ENCODE measurements at places on chromosomes 2 and 18.

- no peak for DNase-seq
These were observed 62.4 kb upstream of the MMADHC start for GRCh38 chr2:149650006-149650405.

DNA sequence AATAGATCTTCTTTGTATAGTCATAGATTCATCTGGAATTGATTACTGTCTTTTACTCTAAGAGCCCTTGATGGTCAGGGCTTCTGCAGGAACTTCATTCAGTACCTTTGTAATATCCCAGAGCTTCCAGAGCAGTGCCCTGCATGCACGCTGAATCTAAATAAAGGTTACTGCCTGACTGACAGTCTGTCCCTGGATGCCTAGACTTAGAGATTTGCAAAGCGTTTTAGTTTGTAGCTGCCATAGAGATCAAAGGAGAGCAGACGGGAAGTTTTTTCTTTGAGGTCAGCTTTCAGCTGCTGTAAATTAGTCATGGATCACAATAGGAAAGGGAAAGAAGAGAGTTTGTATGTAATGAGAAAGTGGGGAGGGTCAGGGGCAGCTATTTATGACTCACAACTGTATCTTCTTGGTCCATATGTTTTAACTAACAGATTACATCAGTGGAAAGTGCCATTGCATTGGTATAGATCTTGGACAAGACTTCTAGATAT, 45.2 kb upstream of the NYAP2 start:
- DNase-seq = peak; percentile 43

DNA sequence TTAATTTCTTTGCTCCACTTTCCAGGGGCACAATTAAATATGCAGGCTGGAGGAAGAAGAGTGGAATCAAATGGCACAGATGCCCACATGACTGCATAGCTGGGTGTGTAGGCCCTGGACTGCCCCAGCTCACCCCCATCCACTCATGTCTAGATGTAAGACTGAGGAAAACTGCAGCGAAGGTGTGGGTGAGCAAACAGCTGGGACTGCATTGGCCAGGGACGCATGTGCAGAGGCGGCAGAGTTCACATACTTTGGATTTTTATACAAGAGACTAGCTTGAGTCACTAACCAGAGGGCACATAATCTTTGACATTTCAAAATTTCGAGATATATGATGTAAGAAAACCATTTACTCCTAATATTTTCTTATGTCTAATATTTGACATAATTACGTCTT, 60.1 kb downstream of the SPIRE1 start:
- DNase-seq = peak; percentile 71

DNA sequence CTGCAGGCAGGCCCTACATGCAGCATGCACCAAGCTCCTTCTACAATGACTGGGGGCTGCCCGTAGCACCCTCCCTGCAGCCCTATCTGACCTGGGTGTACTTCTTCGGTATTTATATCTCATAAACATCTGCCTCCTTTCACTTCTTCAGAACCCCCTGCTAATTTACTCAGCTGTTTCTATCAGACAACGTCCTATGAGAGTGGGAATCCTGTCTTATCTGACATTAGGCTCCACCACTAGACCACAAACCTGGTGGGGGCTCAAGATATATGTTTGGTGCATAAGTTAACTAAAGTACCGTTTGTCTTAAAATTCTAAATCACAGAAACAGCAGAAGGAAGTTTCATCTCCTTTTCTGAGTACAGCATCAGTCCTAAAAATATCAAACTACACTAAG, 10.6 kb downstream of the HSBP1L1 start:
- DNase-seq = no peak

DNA sequence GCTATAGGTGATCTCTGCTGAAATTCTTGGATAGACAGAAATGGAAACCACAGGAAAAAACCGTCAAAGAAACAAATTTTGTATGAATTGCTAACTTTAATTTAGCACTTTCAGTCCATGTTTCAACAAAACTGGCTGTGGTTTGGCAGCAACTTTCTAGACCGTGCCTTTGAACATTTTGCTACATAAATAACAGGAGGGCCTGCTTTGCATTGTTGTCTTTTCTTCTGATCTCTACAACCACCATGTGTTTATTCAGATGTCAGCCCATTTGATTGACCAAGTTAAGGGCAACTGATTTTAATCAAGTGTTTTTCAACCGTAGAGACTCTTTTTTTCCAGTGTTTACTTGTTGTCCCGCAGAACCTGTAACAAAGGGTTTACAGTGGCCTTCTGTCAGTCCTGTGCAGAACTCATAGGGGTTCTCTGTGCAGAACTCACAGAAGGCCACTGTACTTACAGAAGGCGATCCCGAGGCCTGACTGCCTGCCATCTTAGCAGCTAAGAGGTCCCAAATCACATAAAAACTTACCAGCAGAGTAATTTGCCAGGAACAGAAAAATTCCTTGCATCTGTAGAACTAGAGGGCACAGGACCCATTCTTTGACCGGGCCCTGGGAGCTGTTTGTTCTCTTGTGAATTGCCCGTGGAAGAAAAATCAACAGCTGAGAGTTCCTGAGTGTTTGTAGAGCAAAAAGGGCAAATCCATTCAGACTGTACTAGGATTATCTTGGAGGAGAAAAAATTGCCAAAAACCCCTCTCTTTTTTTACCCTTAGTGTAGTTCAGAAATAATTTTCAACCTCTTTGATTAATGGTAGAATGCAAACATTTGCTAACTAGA, 120.6 kb downstream of the PRKRA start:
- DNase-seq = no peak

- DNase-seq = no peak
These were observed 280.9 kb upstream of the FANCL start for GRCh38 chr2:58521803-58522554.

GRCh38 chr18:34493566-34494358, 216.3 kb upstream of the DTNA start:
- no peak for DNase-seq

GRCh38 chr2:946073-946948, 4.3 kb upstream of the SNTG2 start:
- DNase-seq = no peak

DNA sequence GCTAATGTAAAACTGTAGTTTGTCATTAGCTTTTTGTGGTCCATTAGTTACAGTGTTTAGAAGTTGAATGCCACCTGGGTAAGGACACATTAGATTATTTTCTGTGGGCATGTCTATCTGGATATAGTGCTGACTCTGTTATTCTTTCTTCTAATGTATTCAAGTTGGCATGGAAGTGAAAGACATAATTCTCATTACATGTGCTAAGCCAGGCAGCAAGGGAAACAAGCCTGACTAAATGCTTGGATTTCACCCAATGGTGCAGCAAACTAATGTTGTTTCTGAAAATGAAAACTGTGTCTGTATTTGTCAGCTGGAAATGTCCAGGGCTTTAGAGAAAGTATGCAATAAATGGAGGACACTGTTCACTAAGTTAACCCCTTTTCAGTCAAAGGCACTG, 100.7 kb downstream of the NUP35 start:
- no peak for DNase-seq

DNA sequence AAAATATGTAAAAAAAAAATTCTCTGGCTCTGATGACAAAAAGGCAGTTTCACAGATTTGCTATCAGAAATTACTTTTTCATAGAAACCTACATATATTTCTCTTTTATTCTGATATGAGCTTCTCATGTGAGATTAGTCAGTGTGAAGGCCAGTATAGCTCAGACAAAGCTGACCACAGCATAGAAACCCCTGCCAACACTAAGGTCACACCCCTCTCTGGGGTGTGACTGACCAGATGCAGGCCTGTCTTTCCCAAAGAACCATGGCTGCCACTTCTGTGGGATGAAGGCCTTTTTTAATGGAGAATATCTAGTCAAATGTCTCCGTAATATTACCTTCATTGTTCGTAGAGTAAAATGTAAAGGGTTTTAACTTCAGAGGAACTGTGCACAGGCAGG, 330.3 kb upstream of the KCNJ3 start:
- no peak for DNase-seq
